H4 (cell line): ENCODE measurements at places on chromosomes 7 and 10.

DNA sequence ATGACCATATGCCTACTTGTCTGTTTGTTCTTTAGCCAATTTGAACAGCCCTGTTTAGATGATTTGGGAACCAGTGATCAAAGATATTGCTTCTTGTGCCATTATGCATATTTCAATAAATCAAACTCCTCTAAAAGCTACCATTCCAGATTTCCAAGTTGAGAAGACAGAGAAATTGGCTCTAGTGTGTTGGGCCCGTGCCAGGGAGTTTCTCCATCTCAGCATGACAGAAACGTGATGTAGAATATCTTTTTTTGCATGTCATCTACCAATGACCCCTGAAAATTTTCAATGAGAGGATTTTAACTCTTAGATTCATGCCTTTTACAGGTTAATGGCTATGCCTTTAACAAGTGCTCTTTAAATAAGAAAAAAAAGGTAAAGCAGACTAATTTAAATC is 50.7 kb upstream of the CABCOCO1 start:
- no peak for DNase-seq

- DNase-seq, result no peak
Observed at GRCh38 chr10:90352288-90352687, 505.6 kb downstream of the HTR7 start.

DNA sequence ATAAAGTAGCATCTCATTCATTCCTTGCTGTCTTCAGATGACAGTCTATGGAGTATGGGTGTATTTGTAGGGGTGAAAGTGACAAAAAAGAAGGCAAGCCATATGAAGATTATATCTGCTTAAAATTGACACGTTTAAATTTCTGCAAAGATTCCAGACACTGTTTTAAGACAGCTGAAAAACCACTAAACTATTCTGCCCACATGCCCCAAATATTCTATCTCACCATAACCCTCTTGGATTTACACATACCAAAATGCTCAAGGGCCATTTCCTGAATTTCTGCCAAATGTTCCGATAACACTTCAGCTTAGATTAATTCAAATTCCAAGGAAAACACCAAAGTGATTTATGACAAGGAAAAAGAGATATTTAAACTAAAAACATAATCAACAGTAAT is 99.9 kb upstream of the IL6 start:
- no peak for DNase-seq

GRCh38 chr10:125122566-125122965 is 37.8 kb downstream of the CTBP2 start:
- DNase-seq, result no peak
